Ascending aorta (tissue), 2 donors: ENCODE measurements at places on chromosomes 4 and X.

- no peak overlapping the region for H3K27ac ChIP-seq
- no peaks in the 10 kb centered on the region for H3K36me3 ChIP-seq
- no peak overlapping the region for H3K4me3 ChIP-seq
- H3K27me3 ChIP-seq: no peaks in the 10 kb centered on the region
- H3K4me1 ChIP-seq: no peaks in the 10 kb centered on the region
Measured at GRCh38 chr4:18691431-18692200, 670.1 kb upstream of the LCORL start.

DNA sequence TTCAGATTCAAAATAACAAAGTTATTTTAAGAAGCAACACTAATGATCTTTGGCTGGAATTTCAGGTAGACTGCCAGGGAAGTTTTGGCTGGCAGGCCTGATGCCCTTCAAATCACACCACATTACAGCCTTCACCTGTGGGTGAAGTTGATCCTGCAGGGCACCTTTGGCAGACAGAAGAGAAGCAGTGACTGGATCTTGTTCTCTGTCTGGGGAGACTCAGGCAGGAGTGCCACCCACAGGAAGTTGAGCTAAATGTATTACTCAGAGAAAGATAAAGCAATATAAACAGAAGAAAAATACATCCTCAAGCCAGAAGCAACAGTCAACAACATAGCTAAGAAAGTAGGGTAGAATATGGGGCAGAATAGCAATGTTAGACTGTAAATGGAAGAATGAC lies 12.8 kb upstream of the CFAP299 start:
- no peak overlapping the region for H3K4me3 ChIP-seq
- no peaks in the 10 kb centered on the region for H3K27me3 ChIP-seq
- H3K36me3 ChIP-seq: no peaks in the 10 kb centered on the region
- DNase-seq: no peak
- H3K4me1 ChIP-seq: no peaks in the 10 kb centered on the region
- H3K27ac ChIP-seq: no peak overlapping the region

DNA sequence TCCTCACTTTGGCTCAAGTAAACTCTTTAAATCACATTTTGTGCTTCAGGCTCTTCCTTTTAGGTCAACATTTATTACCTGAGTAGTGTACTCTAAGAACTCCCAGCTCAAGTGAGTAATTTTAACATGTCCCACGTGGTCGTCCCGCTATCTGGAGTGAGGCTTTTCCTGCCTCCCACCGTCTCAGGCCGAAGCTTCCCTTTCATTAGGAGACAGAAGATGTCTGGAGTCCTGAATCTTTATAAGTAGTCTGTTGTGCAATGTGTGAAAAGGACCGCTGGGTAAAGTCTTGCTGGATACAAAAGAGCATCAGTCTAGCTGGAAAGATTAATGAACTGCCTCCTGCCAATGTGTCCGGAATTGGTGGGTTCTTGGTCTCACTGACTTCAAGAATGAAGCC lies 117.7 kb upstream of the NEIL3 start:
- H3K36me3 ChIP-seq: no peaks in the 10 kb centered on the region
- H3K27ac ChIP-seq: no peak overlapping the region
- no peaks in the 10 kb centered on the region for H3K27me3 ChIP-seq

DNA sequence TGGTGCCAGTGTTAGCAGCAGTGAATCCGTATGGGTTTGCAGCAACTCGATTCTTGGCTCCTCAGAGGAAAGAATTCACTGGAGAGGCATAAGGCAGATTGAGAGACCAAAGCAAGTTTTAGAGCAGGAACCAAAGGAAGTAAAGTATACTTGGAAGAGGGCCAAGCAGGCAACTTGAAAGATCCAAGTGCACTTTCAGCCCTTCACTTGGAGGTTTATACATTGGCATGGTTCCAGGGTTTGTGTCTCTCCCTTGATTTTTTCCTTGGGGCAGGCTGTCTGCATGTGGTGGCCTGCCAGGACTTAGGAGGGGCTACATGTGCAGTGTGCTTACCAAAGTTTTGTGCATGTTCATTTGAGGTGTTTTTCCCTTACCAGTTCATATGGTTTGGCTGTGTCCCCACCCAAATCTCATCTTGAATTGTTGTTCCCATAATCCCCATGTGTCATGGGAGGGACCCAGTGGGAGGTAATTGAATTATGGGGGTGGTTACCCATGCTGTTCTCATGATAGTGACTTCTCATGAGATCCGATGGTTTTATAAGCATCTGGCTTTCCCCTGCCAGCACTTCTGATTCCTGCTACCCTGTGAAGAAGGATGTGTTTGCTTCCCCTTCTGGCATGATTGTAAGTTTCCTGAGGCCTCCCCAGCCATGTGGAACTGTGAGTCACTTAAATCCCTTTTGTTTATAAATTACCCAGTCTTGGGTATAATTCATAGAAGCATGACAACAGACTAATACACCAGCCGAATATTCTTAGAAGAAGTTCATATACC lies 86.2 kb upstream of the TSPAN5 start:
- no peaks in the 10 kb centered on the region for H3K4me1 ChIP-seq
- no peak for DNase-seq
- no peak overlapping the region for H3K4me3 ChIP-seq
- no peak overlapping the region for H3K27ac ChIP-seq

GRCh38 chr4:20273793-20274192 lies 22.1 kb downstream of the SLIT2 start:
- no peaks in the 10 kb centered on the region for H3K36me3 ChIP-seq
- H3K27me3 ChIP-seq: no peaks in the 10 kb centered on the region
- no peak overlapping the region for H3K4me3 ChIP-seq

DNA sequence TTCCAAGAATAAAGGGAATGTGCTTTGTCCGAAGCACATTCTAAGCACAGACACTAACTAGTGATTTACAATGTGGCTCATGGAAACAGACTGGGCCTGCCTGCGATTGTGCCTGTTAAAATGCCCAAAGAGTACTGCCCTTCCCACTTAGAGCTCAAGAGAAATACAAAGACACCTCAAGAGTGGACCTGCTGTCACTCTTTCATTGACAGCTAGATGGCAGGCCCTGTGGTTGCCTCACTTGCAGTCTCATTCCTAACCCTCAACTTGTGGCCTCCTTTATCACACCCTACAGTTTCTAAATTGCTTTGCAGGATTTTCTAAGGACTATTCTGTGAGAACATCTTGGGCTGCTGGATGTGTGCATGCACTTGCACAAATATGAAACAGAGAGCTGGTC lies 331.0 kb upstream of the EMCN start:
- no peaks in the 10 kb centered on the region for H3K4me1 ChIP-seq
- H3K36me3 ChIP-seq: no peaks in the 10 kb centered on the region
- no peak overlapping the region for H3K4me3 ChIP-seq
- DNase-seq: no peak

DNA sequence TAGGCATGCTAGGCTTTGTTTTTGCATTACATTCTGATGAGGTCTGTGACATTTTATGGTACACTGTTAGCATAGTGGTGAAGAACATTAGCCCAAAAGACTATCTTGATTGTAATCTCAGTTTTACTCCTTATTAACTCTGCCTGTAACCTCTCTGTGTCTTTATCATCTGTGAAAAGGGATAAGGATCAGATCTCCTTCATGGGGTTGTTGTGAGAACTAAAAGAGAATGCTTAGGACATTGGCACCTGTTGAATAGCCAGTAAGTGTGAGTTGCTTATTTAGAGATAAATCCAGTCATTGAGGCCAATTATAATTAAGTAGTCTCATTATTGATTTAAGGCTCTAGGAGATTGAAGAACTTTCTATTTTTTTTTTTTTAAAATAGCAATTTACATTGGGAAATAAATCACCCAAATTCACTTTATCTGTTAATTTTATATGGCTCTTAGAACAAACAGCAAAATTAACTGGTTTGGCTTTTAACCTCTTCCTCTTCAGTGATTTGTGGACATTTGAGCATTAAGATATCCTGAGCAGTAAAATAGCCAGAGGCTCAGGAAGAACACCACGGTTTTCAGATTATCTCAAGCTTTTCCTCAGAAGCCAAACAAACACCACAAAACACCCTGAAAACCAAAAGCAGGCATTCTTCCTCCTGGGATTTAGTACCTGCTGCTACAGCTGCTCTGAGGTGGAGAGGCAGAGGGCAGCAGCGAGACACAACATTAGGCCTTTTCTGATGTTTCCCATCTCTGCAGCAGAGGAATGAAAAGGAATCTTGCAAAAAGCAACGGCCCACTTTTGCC lies 192.9 kb downstream of the ARHGAP10 start:
- no peaks in the 10 kb centered on the region for H3K4me1 ChIP-seq
- no peak overlapping the region for H3K27ac ChIP-seq
- H3K36me3 ChIP-seq: peaks cover 23% of the 10 kb centered on the region
- H3K27me3 ChIP-seq: no peaks in the 10 kb centered on the region
- no peak for DNase-seq
- H3K4me3 ChIP-seq: no peak overlapping the region

GRCh38 chr4:78732332-78733104 lies 43.6 kb upstream of the BMP2K start:
- no peaks in the 10 kb centered on the region for H3K4me1 ChIP-seq
- H3K4me3 ChIP-seq: no peak overlapping the region
- H3K27me3 ChIP-seq: no peaks in the 10 kb centered on the region
- H3K27ac ChIP-seq: no peak overlapping the region

DNA sequence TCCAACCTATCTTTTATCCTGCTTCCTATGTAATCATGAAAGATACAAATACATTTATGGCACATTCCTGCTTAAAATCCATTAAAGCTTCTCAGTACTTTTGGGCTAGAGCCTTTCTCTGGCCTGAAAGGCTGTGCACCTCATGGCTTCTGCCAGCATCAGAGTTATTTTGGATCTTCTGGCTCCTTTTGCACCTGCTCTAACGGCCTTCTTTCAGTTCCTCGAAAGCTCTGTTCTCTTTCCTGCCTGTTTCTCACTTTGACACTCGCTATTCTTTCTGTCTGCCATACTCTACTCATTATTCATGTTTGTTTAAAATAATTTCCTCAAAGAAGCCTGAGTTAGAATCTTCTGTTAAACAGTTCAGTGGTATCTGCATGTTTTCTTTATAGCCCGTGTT lies 86.0 kb downstream of the LRP2BP start:
- H3K4me3 ChIP-seq: no peak overlapping the region
- H3K27me3 ChIP-seq: no peaks in the 10 kb centered on the region
- no peak for DNase-seq
- no peak overlapping the region for H3K27ac ChIP-seq
- peaks cover 25% of the 10 kb centered on the region for H3K36me3 ChIP-seq
- H3K4me1 ChIP-seq: no peaks in the 10 kb centered on the region

DNA sequence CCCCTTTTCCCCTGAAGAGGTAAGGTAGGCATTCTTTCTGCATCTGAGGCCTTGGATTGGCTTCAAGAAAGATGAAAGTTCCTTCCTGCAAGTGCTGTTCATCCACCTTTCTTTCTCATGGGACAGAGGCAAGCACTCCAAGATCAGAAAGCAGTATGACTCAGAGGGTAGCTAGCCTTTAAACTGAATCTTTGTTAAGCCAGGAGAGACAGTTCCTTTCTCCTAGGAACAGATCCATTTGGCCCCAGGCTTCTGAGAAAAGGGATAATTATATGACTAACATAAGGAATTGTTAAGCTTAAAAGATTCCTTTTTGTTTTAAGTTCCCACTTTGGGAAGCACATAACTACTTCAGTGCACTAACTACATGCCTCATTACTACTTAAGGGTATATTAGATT lies 192.0 kb downstream of the PPP3CA start:
- no peak overlapping the region for H3K4me3 ChIP-seq
- DNase-seq: no peak
- H3K4me1 ChIP-seq: peaks cover 10% of the 10 kb centered on the region
- no peaks in the 10 kb centered on the region for H3K36me3 ChIP-seq
- H3K27ac ChIP-seq: no peak overlapping the region

DNA sequence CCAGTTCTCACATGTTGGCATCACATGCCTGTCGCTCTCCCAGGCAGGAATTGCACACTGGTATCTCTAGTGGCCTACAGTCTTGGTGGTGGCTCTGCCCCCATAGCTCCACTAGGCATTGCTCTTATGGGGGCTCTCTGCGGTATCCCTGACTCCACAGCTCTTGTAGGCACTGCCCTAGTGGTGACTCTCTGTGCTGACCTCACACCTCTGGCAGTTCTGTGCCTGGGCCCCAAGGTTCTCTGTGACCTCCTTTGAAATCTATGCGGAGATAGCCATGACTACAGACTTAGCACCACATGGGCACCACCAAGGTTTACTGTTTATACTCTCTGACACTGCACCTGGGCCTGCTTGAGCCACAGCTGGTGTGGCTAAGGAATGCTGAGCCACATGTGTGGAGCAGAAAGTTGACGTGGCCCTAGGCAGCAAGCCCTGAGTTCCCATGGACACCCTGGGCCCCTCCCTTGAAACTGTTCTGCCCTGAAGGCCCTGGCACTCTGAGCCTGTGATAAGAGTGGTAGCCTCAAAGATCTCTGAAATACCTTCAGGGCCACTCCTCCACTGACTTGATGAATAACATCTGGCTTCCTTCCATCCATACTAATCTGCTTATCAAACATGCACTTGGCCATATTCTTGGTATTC lies 8.0 kb downstream of the SLC9B1 start:
- H3K4me1 ChIP-seq: peaks cover 14% of the 10 kb centered on the region
- H3K36me3 ChIP-seq: no peaks in the 10 kb centered on the region
- peak; percentile 62 for DNase-seq
- H3K27me3 ChIP-seq: no peaks in the 10 kb centered on the region
- peak overlapping the region; percentile 73 for H3K27ac ChIP-seq
- H3K4me3 ChIP-seq: no peak overlapping the region

DNA sequence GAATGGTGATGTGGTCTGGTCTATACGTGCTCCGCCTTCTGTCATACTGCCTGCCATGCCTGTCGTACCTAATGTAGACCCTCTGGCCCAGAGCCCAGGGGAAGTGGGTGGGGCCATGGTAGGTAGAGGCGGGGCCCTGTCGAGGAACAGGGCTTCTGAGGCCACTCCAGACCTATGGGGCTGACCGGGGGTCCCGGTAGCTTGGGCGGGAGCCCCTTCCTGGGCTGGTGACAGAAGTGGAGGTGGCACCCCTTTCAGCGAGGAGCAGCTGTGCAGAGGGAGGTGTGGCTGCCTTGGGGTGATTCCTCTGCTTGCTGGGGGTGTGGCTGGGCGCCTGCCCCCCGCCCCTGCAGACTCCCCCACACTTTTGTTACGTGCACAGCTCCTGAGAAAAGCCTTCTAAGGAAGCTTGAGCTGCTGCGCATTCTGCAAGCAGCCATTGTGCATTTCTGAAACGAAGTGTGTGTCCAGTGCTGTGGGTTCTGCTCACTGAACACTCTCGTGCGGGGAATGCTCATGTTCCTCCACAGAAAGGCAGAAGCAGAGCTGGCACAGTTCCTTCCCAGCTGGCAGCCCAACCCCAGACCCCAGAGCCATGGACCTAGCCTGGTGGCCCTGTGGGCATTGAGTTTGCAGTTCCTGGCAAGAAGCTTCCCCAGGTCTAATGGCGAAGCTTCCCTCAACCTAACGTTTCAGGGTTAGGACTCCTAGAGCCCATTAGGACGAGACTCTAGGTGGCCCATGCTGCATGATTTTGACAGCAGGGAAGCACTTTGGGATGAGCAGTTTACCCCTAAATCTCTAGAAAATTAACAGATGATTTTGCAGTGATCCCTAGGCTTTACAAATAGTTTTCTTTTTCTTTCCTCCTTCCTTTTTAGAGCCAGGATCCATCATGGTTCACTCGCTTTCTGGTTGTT lies 72.7 kb upstream of the HGFAC start:
- no peak for DNase-seq
- H3K27me3 ChIP-seq: no peaks in the 10 kb centered on the region
- no peak overlapping the region for H3K27ac ChIP-seq
- no peaks in the 10 kb centered on the region for H3K36me3 ChIP-seq
- H3K4me3 ChIP-seq: peak overlapping the region; percentile 35
